Activated T-cell treated with anti-CD3 and anti-CD28 coated beads, Interleukin-2, amount 50 U/mL, for 4 hours (primary cell): ENCODE measurements at places on chromosomes 11 and 22. TPM values are rescaled to one million over a fixed set of nuclear protein-coding genes. Genes with fewer than 3 reads are reported as not detected.

The TYR gene
- not detected for total RNA-seq

The NXPE4 gene
- not detected for total RNA-seq

GRCh38 chr11:64040684-64041322, 5.1 kb downstream of the FLRT1 start:
- no peak for DNase-seq

DNA sequence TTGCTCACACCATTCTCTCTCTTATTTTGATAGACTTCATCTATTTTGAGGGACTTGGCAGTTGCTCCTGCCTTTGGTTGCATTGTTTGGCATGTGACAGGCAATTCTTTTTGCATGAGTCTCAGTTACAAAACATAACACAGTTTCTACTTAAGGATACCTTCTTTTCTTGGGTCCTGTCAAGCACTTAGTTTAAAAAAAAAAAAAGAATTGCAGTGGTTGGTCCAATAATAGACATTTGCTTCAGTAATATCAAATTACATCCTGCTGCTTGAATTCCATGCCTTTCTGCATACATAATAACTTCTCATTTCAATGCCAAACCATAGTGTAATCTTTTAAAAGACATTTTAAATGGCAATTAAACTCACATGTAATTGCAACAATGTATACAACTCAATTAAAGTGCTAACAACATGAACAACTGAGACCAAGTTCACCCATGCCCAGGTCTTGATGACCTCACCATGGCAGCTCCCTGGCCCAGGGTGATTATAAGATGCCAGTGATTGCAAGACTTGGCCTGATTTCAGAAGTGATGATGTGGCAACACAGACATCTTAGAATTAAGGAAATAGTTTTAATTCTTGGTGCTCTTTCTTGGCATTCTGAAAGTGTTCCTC, 32.2 kb upstream of the PLET1 start:
- DNase-seq: no peak

DNA sequence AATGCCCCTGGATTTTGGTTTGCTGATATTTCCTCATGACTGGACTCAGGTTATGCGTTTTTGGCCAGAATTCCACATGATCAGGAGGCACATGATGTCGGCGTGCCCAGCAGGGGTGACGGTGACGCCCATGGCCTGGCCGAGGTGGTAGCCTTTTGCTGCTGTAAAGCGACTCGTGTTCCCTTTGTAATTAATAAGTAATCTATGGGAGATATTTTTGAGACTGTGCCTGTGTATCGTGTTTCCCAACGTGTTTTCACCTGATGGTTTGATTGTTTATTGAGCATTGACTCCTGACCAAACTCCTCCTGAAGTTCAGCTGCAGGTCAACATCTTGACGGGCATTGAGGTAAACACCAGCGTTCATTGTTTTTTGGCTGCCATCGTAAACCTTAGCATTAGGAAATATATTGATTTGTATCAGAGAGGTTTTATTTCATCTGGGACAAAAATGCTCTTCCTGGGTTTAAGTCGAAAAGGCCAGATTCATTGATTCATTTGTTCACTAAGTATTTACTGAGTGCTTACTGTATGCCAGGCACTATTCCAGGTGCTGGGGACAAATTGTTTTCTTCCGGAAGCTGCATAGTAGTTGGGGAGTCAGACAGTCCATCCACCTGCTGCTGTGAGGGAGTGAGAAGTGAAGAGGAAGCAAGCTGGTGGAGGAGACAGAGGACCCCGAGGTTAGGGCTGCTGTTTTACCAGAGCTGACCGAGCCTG, 23.6 kb downstream of the DCPS start:
- no peak for DNase-seq

DNA sequence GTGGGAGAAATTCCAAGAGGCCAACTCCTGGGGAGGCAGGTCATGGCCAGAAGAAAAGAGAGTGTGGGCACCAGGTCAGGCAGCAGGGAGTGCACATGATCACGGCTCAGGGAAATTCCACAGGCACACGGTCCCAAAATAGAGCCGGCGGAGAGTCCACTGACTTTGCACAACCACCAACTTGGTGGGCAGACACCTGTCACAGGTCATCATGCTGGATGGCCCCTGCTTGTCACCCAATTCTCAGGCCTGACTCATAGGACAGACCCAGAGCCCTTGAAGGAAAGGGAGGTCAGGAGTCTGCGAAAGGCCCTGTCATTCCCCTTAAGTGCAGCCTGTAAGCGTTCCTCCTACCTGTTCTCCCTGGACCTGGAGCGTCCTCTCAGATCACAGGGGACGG, 15.8 kb downstream of the APOL2 start:
- no peak for DNase-seq

GRCh38 chr22:32509045-32509444, 34.4 kb downstream of the FBXO7 start:
- no peak for DNase-seq

- DNase-seq: no peak
Observed at GRCh38 chr11:116603728-116604323, 169.0 kb downstream of the BUD13 start.

- DNase-seq: no peak
Observed at GRCh38 chr11:130712480-130712879, 203.8 kb downstream of the SNX19 start.
